ENCODE measurements at places on chromosomes 4 and X. TPM values are rescaled to one million over a fixed set of nuclear protein-coding genes. Genes with fewer than 3 reads are reported as not detected.
A peak's percentile ranks its signal among the peaks of the same experiment; 100 is the strongest.

- H3K27ac ChIP-seq: no peak overlapping the region
- H3K4me3 ChIP-seq: no peak overlapping the region
- H3K27me3 ChIP-seq: no peaks in the 10 kb centered on the region
- DNase-seq: no peak
- H3K36me3 ChIP-seq: no peaks in the 10 kb centered on the region
- H3K4me1 ChIP-seq: no peaks in the 10 kb centered on the region
Observed at GRCh38 chr4:147913137-147913536, 181.2 kb downstream of the ARHGAP10 start.

DNA sequence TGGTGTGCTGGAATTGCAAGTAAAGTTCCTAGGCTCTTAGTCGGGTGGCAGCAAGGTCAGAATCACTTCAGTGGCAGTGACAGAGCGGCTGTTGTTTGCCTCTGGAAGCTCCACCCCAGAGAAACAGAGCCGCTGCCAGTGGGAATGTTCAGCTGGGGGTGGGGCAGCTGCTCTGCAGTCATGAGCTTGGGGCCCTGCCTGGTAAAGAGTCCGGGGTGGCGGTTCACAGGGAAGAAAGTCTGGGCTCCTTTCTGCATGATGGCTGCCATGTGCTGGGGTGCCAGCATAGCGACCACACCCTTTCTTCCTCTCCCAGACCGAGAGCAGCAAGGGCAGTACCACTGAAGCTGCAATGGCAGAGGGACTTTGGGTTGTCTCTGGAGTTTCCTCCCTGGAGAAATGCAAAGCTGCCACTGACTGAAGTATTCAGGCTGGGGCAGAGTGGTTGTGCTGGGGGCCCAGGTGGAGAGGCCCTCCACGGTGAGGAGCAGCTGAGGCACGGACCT, 108.8 kb upstream of the CENPE start:
- no peak for DNase-seq
- no peak overlapping the region for H3K4me3 ChIP-seq
- no peaks in the 10 kb centered on the region for H3K4me1 ChIP-seq
- no peak overlapping the region for H3K27ac ChIP-seq

DNA sequence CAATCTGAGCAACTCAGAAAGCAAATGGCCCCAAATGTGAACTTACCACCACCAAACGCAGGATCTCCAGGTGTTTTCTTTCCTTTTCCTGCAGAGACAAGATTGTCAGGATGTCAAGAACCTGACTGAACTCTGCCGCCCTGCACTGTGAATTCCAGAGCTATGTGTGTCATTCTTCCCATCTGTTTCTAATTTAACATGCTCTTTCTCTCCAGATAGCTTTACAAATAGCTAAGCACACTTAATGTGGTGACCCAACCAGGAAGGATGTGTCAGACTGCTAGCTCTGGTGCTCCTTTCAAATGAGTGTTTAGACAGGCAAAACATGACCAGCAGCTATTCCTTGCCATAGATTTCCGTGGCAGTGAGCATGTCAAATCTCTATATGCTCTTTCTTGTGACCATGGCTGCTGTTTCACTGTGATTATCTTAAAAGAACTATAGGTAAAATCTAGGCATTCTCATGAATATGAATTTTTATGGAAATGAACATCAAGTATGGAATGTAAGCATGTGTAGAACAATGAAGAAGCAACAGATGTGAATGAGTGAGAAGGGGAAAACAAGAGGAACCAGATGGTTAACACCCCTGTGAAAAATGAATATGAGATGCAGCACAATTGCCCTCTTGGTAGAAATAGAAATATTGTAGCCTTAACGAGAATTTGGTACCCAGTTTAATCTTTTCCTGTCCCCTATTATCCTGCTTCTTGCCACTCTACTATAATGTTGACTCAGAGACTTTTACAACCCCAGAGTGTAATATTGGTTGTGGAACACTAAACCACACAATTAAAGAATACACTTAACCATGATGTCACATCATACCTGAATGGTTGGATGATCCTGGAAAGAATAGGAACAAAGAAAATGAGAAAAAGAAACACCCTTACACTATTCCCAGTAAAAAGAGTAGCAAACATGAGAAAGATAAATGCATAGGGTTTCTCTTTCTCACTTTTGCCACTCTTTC, 247.8 kb upstream of the DKK2 start:
- H3K27me3 ChIP-seq: no peaks in the 10 kb centered on the region
- H3K4me3 ChIP-seq: no peak overlapping the region
- H3K4me1 ChIP-seq: no peaks in the 10 kb centered on the region
- no peak overlapping the region for H3K27ac ChIP-seq

GRCh38 chrX:136608295-136608933, 39.5 kb upstream of the CD40LG start:
- H3K4me1 ChIP-seq: peaks cover 47% of the 10 kb centered on the region
- no peaks in the 10 kb centered on the region for H3K27me3 ChIP-seq
- DNase-seq: peak; percentile 67
- H3K36me3 ChIP-seq: no peaks in the 10 kb centered on the region
- peak overlapping the region; percentile 37 for H3K27ac ChIP-seq

- no peaks in the 10 kb centered on the region for H3K27me3 ChIP-seq
- no peak overlapping the region for H3K27ac ChIP-seq
- DNase-seq: no peak
Observed at GRCh38 chr4:95596676-95597075, 47.9 kb upstream of the UNC5C start.

DNA sequence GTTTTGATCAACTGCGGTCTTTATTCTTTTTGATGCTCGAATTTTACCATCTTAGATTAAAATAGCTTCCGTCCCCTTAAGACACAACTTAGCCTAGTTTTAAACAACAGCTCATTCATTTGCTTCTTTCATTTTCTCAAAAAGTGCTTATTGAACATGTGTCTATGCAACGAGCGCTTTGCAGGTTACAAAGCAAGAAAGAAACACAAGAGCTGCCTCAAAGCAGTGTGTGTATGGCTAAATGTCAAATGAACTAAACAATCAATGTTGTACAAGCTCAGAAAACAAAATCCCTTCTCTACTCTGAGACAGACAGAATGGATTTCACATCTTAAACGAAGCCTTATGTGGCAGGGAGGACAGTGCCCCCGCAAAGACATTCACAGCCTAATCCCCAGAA, 61.0 kb downstream of the EVC2 start:
- H3K4me3 ChIP-seq: no peak overlapping the region
- no peak for DNase-seq
- no peaks in the 10 kb centered on the region for H3K4me1 ChIP-seq
- H3K36me3 ChIP-seq: no peaks in the 10 kb centered on the region
- H3K27ac ChIP-seq: no peak overlapping the region

GRCh38 chrX:48909703-48910294, 1.6 kb downstream of the SLC35A2 start:
- DNase-seq: no peak
- H3K27me3 ChIP-seq: no peaks in the 10 kb centered on the region
- H3K4me1 ChIP-seq: peaks cover 44% of the 10 kb centered on the region
- H3K27ac ChIP-seq: no peak overlapping the region
- peaks cover 21% of the 10 kb centered on the region for H3K36me3 ChIP-seq

DNA sequence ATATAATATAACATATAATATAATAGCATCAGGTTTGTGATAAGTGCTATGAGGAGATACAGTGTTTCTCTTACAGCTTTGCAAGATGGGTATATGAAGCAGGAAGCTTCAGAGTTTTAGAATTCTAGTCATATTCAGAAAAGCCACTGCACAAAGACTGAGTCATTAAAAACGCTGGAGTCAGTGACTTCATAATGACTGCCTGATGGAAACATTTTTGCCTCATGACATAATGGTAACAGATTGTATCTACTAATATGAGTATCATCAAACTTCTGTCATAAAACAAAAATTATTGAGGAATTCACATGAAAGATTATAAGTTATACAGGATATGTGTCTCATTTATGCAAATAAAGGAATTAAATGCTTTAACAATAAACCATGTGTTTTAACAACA, 46.8 kb downstream of the EPHA5 start:
- no peaks in the 10 kb centered on the region for H3K36me3 ChIP-seq
- no peak for DNase-seq

GRCh38 chrX:132214518-132214917, 4.7 kb downstream of the RAP2C start:
- DNase-seq: no peak
- H3K27ac ChIP-seq: no peak overlapping the region
- peaks cover 62% of the 10 kb centered on the region for H3K4me1 ChIP-seq
- no peak overlapping the region for H3K4me3 ChIP-seq

GRCh38 chr4:125650557-125650956, 335.8 kb downstream of the FAT4 start:
- H3K4me3 ChIP-seq: no peak overlapping the region
- no peak for DNase-seq
- no peak overlapping the region for H3K27ac ChIP-seq
- no peaks in the 10 kb centered on the region for H3K36me3 ChIP-seq
- no peaks in the 10 kb centered on the region for H3K4me1 ChIP-seq

DNA sequence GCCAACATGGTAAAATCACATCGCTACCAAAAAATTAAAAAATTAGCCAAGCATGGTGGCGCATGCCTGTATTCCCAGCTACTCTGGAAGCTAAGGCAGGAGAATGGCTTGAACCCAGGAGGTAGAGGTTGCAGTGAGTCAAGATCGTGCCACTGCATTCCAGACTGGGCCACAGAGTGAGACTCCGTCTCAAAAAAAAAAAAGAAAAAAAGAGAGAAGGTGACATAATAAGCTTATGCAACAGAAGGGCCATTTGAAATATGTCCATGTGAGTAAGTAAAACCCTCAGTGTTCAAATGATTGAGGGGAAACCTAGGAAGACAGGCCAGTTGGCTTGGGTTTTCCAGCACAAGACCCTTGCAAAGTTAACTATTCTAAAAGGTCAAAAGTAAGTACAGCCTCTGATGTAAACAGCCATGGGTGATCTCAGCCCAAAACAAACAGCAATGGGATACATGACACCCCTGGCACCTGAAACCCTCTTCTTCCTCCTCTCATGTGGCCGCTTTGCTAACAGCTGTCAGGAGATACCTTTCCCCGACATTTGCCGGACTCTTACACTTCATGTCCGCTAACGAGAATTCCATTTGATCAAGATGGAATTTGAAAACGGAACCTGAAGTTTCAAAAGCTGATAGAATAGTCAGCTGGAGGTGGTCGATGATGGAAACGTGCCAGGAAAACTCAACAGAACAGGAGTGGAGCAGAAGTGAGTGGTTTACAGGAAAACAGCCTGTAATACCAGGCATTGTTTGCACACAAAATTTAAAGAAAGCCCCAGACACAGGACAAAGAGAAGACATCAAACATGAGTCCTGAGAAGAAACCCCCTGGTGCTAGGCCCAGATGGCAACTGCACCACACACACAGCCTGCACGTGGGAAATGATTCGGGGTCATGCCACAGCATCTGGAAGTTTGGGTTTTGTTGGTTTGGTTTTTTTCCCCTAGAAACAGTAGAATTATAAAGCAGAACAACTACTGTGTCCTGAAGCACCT, 93.0 kb upstream of the STS start:
- DNase-seq: no peak
- H3K4me1 ChIP-seq: no peaks in the 10 kb centered on the region
- no peak overlapping the region for H3K27ac ChIP-seq
- H3K4me3 ChIP-seq: no peak overlapping the region
- no peaks in the 10 kb centered on the region for H3K27me3 ChIP-seq

DNA sequence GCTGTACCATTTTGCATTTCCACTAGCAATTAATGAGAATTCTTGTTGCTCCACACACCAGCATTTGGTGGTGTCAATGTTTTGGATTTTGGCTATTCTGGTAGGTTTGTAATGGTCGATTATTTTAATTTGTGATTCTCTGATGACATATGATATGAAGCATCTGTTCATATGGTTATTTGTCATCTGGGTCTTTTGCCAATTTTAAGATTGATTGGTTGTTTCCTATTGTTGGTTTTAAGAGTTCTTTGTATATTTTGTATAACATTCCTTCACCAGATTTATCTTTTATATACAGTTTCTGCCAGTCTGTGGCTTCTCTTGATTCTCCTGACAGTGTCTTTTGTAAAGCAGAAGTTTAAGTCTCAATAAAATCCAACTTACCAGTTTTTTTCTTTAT, 18.5 kb upstream of the BDH2 start:
- no peaks in the 10 kb centered on the region for H3K27me3 ChIP-seq
- no peaks in the 10 kb centered on the region for H3K36me3 ChIP-seq
- no peak overlapping the region for H3K4me3 ChIP-seq
- no peak overlapping the region for H3K27ac ChIP-seq

DNA sequence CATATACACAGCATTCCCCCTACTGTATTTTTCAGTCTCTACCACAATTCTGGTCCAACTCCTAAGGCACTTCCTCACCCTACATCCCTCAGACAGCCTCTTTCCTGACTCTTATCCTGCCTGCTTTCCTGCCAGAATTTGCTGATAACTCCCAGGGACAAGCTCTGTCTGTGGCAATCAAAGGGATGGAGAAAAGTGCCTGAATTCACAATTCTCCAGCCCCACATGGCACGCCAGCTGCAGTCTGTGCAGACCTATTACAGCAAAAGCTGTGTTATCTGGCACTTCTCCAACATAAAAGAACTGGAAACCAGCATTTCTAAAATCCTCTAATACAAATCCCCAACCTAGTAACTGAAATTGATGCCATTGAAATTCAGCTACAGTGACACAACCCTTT, 404.8 kb downstream of the KLHL13 start:
- no peak for DNase-seq
- H3K36me3 ChIP-seq: no peaks in the 10 kb centered on the region
- no peak overlapping the region for H3K27ac ChIP-seq
- H3K27me3 ChIP-seq: no peaks in the 10 kb centered on the region
- no peak overlapping the region for H3K4me3 ChIP-seq

DNA sequence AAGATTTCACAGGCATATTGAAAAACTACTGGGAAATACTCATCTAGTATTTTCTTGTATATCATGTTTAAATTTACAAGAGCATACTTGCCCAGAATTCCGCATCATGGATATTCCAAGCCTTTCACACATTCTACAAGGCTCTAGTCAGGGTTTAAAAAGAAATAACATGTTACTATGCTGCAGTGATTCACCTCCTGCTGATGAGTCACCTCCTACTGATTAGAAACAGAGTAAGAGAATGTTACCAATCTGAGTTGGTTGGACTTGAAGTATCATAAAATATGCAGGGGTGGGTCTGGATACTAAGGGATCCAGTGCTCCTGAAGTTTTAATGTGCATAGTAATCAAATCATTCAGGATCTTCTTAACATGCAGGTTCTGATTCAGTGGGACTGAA, 192.0 kb upstream of the ANK2 start:
- no peaks in the 10 kb centered on the region for H3K4me1 ChIP-seq
- no peaks in the 10 kb centered on the region for H3K36me3 ChIP-seq
- H3K27ac ChIP-seq: no peak overlapping the region
- no peaks in the 10 kb centered on the region for H3K27me3 ChIP-seq

FRAS1 gene
- polyA plus RNA-seq: not detected

SPIN2B gene
- polyA plus RNA-seq: 18.3 TPM

SOX3 gene
- polyA plus RNA-seq: not detected

OCRL gene
- polyA plus RNA-seq: not detected

GIMD1 gene
- polyA plus RNA-seq: not detected

CXCR3 gene
- polyA plus RNA-seq: 45.6 TPM

ZCCHC4 gene
- polyA plus RNA-seq: 12.6 TPM

WDFY3 gene
- polyA plus RNA-seq: 1.2 TPM

TRAM1L1 gene
- not detected for polyA plus RNA-seq

CLDN34 gene
- polyA plus RNA-seq: not detected

NCAPG gene
- not detected for polyA plus RNA-seq

Data from CD4-positive, alpha-beta memory T cell (primary cell).